ENCODE measurements at places on chromosomes 2 and 18.

- DNase-seq, result no peak
Measured at GRCh38 chr2:191976436-191976835, 129.5 kb upstream of the CAVIN2 start.

DNA sequence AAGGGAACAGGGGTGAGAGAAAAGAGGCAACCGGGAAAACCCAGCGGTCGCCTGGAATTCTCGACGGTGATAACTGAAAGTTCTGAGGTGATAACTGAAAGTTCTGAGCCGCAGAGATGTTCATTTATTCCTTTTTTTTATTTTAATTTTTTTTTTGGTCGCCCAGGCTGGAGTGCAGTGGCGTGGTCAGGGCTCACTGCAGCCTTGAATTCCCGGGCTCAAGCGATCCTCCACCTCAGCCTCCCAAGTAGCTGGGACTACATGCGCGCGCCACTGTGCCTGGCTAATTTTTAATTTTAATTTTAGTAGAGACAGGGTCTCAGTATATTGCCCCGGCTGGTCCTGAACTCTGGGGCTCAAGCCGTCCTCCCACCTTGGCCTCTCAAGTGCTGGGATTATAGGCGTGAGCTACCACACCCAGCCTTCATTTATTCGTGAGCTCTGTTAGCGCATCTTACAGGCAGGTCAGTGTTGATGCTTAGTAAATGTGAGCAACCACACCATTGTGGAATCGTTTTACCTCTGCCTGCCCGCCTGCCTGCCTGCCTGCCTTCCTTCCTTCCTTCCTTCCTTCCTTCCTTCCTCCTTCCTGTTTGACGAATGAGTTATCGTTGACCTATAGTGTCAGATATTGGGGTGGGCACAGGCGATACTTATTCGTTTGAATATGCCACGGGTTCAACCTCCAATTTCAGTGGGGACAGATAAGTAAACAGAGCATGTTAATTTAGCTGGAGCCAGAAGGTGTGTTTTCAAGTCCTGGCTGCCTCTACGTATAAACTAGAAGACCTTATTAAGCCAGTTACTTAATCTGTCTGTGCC is 557 bp upstream of the E2F6 start:
- DNase-seq, result no peak

DNA sequence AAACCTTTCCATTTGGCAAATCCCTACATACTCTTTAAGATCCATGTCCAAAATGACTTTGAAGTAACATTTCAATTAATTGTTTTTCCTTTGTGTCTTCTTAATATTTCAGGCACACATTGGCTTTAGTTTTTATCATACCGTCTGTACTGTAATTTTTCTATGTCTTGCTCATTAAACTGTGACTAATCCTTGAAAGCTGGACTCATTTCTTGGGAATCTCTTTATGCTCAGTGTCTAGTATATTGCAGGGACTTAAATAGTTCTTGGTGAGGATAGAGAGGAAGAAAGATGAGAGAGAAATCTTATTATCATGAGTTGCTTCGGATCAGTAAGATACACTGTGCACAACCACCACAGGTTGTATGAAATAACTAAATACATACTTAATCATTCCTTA is 448.3 kb upstream of the ST6GAL2 start:
- no peak for DNase-seq

GRCh38 chr2:138757384-138757783 is 22.8 kb downstream of the NXPH2 start:
- no peak for DNase-seq

DNA sequence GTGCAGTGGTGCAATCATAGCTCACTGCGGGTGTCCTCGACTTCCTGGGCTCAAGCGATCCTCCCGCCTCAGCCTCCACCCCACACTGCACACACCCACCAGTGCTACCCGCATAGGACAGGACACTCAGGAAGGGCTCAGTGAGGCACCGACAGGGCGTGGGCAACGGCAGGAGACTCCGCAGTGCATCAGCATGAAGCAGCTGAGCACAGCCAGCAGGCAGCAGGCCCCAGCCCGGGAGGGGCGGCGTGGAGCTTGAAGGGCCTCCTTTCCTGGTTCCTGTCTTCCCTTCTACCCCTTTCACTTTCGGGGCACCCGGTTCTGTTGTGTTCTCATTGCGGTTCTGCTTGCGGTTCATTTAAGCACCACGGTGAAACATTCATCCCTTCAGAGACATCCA is 89.8 kb downstream of the ZNF516 start:
- DNase-seq, result no peak

GRCh38 chr2:130823886-130824491 is 12.7 kb upstream of the ARHGEF4 start:
- DNase-seq, result no peak

DNA sequence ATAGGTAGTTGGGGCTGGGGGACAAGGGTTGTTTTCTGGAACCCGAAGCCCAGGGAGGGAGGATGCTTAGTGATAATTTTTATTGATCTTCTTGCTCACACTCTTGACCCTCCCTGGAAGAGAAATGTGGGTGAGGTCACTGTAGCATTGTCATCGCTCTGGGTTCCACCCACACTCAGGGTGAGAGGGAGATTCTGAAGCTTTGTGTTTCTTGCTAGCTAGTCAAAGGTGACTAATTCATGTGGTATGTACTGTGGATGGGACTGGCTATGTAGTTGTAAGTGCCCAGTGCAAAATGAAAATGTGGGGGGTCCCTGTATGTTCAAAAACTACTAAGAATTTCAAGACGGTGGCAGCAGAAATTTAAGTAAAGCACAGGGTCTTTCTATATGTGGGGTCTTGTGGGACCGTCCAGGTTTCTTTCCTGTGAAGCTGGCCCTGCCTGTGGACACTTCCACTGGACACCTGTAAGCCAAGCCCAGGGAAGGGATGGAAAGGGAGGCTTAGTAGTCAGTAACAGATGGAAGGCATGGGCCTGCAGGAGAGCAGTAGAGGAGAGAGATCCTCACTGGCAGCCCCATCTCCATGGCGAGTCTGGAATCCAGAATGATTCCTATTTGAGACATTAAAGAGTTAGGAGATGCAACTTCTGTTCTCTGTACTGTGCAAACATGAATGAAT is 35.0 kb downstream of the TSN start:
- DNase-seq, result no peak

DNA sequence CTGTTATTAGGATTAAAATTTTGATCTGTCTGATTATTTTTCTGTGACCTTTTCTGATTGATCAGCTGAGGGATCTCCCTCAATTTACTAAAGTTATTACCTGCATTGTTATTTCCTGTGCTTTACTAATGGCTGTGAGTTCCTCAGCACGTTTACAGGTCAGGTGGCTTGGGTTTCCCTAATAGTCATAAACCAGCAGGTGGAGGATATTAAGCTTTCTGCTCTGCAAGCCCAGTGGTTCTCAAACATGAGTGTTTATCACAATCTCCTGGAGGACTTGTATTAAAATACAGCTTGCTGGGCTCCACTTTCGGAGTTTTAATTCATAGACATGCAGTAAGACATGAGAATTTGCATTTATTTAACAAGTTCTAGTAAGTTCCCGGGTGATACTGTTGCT is 22.4 kb upstream of the UGP2 start:
- DNase-seq, result no peak

DNA sequence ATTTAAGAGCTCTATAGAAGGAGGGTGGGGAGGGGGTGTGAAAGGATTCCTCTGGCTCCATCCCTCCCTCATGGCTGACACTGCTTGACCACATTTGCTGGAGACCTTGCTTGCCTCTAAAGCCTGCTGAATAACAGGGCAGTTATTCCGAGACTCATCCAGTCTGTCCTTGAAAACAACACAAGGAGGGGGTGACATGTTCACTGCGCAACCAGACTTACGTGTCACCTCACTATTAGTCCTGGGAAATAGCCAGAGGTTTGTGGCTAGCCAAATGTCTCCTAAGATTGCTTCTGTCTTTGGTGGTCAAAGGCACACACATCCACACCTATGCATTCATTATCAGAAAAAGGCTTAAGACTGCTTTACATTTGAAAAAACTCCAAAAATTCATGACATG is 256.2 kb upstream of the SKOR2 start:
- DNase-seq, result no peak

GRCh38 chr2:118678985-118679384 is 168.5 kb downstream of the EN1 start:
- DNase-seq, result no peak

DNA sequence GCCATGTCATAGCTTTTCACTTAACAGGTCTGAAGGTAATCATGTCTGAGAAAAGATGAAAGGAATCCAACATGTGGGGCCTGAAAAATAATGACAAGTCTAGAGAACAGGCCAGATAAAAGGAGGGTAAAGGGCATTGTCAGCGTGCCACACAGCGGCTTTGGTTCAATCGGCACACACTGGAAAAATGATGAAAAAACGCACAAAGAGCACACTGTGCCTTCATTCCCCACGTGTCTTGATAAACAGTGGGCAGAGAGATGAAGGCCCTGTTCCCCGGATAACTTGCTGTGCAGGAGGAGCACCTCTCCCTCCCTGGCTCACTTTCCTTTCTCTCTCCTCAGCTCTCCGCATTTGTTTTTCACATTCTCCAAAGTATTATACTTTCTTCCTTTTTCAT is 766.3 kb downstream of the TDRD15 start:
- DNase-seq, result no peak

DNA sequence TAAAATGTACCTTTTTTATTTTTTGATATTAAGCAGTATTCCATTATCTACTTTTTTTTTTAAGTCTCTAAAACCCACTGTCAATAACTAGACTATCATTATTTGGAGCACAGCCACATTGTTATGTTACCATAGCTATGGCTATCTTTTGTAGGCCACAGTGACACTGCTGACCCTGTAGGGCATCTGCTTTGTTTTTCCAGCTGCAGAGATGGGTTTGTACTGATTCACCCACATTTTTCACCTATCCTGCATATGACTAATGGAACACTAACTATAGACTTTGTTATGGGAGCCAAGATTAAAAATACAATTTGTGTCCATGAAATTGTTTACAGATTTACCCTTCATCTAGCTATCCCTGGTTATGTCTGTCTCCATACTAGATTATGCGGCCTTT is 21.6 kb upstream of the OTX1 start:
- no peak for DNase-seq

DNA sequence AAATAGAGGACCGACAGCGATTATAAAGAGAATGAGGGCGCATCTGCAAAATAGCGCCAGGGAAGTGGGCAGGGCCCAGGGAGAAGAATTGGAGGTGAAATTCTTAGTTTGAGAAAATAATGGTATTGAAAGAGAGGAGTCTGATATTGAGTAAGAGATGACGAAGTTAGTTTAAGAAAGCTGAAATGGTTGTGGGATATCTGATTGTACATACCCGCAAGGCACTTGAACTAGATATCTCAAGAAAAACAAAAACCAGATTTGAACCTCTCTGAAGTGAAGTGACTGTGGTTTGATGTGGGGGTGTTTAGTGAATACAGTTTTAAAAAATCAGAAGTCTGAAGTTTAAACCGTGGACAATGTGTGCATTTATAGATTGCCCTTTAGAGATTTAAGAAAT is 38.9 kb downstream of the ZNF532 start:
- DNase-seq, result no peak

DNA sequence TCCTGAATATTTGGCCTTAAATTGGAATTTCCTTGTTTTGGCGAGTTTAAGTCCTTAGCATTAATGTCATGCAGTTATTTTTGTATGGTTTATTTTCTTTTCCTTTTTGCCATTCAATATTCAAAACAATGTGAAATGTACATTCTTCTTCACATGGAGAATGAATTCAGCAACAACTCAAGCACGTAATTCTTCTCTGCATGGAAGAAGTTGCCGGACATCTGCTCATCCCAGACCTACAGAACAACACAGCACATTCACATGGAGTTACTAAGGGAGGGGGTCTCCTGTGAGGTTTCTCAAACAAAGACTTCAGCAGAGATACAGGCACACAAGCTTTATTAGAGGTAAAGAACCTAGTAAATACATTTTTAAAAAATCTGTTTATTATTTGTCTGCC is 236.8 kb downstream of the SATB2 start:
- no peak for DNase-seq

DNA sequence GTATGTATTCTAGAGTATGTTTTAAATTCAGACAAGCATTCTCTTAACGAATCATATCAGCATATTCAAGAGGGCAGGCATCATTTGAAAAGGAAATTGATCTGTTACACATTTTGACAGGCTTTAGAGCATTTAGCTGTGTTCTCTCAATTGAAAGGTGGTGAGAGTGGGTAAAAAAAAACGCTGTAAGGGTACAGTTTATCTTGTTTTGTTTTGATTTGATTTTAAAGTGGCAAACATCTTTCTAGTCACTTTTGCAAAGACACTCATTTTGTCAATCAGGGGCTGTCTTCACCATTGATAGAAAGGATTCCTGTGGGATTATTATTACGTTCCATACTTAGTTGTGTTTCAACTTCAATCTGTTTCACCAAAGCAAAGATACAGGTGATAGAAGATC is 2.2 kb downstream of the CDH19 start:
- DNase-seq, result no peak

DNA sequence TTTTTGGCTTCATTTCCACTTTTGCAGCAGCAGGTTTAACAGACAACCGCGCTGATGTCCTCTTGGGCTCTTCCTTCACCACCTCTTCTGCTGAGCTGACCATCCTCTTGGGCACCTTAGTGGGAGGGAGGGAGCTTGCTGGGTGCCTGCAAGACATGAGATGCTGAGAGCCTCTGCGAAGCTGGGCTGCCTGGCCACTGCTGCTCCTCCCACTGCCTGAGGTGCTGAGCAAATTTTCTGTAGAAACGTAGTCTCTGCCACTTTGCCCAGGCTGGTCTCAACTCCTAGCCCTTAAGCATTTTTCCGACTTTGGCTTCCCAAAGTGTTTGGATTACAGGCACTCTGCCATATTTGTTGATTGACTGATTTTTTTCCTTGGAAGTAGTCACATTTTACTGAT is 422.2 kb upstream of the MC4R start:
- DNase-seq, result no peak

DNA sequence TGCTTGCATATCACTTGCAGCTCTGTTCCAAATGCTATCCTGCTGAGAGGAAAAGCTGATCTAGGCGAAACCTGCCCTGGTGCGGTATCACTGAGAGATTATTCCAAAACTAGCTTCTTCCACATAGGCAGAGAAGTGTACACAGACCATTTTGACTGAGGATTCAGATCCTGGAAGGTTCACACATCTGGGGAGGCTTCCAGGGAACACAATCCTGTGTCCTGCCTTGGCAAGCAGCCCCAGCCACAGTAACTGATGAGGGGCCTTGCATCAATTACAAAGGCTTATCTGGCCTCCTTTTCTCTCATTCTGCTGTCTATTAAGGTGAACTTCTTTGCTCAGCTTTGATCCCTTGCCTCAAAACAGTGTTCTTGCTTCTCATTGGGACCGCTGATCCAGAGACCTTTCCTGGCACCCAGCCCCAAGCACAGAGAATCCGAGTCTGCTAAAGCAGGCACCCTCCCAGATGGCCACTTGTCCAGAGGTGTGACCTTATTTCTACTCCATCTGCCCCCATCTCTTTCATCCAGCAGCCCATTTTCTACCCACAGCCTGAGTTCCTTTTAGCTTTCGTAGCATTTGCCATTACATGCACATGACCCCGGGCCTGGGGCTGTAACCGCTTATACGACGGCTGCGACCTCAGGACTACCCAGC is 52.3 kb upstream of the ZFP36L2 start:
- DNase-seq, result no peak

DNA sequence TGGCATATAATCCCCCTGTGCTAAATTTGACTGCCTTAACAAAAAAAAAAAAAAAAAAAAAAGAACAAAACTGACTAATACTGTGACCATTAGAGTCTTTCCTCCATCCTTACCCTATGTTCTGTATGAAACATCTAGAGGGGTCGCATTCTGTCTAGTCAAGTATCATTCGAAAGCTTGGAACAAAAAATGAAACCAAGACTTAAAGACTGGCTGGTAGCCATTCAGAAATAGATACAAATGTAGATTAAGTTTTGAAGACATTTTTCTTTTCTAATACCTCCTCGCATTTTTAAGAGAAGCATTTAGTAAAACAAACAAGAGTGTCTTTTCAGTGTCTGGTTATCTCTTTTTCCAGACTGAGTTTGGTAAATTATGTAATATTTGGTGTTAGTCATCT is 66.7 kb downstream of the SPATS2L start:
- no peak for DNase-seq
